ENCODE measurements at places on chromosomes 3 and 15.

DNA sequence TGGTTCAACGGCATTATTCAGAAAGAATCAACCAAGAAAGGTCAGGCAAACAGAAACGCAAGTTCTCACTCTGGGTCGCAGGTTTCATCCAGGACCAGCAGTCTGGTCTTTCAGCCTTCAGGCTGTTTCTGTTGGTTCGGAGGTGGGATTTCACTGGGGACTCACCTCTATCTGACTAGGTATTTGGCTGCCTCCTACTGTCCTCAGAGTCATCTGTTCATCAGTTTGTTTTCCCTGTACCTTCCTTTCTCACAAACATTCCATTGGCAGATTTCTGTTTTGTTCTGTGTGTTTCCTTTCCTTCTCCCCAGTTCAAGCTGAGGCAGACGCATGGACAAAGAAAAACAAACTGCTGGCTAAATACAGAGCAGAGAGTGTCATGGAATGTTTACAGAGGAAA, 1046.6 kb upstream of the CFAP20DC start:
- no peak for DNase-seq

DNA sequence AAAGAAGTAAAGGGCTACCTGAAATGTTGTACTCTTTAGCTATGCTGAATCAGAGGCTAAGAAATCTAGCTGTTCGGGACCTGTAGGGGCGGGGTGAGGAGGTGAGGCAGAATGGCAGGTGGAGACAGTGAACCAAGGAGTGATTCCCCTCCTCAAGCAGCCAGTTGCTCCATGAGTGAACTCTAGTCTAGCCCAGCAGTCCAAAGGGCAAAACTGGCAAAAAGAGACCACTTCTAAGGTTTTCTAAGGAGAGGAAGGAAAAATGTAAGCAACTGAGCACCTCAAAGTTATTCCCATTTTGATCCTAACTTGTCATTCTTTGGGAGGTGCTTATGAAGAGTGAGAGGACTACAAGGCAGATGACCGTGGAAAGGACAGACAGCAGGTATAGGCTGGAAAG, 19.3 kb upstream of the TOPAZ1 start:
- no peak for DNase-seq

DNA sequence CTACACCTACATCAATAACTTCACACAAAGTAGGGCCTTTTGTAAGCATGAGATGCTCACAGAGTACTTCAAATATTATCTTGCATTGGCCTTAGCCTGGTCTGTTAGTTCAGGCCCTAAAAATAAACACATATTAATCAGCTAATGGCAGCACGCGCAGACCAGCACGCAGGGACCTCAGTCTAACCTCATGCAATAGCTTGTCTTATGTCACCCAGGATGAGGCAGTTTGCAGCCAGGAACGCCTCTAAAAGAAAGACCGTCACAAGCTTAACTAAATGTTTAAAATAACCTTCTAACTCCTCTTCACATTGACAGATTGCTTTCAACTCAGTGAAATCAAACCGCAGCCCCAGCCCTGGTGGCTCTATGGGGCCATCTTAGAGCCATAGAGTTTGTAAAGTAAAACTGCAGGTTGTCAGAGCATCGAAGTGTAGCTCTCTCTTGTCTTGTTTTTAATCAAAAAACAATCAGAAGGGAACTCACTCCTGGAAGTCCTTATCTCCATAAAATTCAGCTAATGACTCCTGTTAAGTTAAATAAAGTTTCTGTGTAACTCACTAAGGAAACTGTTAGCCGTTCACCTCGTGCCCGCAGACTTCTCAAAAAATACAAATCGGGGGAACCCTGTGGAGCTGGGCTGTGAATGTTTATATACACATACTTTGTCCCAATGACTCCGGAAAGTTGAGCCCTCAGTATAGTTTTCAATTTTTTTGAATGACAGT, 212.6 kb downstream of the CDIN1 start:
- DNase-seq = no peak

DNA sequence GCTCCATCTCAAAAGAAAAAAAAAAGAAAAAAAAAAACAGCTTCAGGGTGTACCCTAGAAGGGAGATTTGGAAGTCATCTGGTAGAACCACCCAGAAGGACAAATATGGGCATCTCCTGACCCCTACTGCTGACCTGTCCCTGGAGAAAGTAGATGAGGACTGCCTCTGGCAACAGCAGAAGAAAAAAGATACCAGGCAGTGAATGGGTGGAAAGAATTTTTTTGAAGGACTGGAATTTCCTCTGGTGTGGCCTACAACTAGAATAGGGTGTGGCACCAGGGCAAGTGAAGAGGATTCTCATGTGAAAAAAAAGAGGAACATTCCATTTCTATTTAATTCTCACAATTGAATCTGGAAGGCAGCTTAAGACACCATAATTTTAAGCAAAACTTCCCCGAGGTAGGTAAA, 3.1 kb downstream of the ANXA2 start:
- DNase-seq = no peak

GRCh38 chr15:70947351-70948335, 55.0 kb downstream of the LRRC49 start:
- DNase-seq = no peak

DNA sequence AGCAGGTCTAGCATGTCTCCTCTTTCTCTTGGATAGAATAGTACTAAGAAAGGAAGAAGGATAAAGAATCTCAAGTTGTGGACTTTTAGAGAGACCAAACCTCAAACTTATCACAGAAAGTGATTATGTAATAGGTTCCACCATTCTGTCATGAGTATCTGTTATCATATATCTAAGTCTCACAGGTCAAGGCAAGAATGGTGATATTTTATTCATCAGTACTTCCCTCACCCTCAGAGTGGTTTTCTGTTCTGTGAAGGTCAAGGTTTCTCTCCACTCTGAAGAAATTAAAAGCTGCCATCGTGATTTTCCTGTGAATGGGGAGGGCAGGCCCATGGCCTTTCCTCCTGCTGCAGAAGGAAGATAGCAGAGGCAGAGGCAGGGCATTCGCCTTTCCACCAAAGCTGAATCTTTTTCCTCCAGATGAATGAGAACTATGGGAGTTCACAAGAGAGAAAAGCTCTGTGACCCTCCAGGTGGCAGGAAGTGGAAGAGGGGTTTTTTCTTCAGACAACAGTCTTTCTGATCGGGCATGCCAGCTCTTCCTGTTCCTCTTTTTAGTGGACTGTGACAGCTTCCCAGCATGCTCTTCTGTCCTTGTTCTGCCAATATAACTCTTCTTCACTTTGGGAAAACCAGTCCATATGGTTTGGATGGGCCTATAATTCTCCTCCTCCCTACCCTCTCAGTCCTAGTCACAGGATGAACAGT, 37.1 kb upstream of the CCK start:
- DNase-seq = no peak

DNA sequence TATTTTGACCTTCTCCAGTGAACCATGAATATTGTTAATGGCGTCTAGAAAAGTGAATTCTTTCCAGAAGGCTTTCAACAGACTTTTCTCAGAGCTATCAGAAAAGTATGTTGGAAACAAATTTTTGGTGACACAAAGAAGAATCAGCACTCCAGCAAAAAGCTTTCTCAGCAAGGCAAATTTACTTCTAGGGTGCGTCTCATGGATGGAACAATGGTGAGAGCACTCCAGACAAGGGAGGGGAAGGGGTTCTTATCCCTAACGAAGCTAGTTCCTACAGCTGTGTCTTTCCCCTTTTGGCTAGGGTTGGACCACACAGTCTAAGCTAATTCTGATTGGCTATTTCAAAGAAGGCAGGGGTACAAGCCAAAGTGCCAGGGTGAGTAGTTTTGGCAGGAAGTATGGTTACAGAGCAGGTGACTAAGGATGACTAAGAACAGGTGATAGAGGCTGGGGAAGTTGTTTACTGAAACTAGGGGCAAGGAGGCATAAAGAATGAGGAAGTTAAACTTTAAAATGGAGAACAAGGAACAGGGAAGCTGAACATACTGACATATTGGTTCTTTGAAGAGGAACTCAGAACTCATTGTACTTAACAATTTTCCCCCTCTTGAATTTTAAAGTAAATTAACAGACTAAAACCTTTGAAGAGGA, 959.8 kb downstream of the NAALADL2 start:
- no peak for DNase-seq

DNA sequence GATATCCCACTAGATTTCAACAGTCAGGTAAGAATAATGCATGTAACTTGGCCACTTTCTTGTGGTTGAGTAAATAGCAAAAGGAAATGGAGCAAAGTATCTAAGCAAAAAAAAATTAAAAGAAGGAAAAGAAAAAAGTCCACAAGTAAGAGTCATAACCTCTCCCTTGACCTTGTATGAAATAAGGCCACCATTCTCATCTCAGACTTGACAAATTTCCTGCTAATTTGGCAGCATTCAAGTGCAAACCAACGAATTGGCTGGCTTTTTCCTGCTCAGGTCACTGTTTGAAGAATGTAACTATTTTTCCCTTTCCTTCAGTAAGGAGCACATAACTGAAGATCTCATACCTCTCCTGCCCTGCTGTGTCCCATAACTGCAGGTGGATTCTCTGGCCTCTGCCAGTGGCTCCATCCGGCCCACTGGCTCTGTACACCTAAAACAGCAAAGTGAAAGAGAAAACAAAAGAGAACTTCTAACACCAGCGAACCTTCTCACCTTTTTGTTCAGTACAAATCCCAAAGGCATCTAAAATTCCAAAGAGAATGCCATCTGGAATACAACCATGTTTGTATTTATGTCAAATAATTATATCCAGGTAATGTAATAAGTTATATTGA, 33.4 kb upstream of the RSL24D1 start:
- DNase-seq = no peak

- DNase-seq = peak; percentile 26
Measured at GRCh38 chr3:10594915-10595314, 89.5 kb upstream of the ATP2B2 start.

- no peak for DNase-seq
Measured at GRCh38 chr15:26037369-26037768, 174.2 kb upstream of the ATP10A start.

DNA sequence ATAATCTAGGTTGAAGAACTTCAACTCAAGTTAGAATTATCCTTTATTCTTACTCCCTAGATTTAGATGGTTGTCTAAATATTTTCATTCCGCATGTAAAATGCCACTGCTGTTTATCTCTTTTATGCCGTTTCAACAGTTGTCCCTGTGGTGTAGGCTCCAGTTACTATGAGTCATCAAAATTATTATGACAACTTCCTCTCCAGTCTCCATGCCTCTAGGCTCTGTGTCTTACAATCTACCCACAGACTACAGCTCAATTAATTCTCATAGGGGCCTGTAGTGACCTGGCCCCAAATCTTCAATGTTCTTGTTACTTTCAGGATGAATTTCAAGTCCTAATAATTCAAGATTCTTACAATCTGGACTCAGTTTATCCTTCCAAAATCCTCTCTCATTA, 105.8 kb upstream of the UNC13C start:
- DNase-seq = no peak

GRCh38 chr15:55334371-55334770, 15.3 kb downstream of the PIGB start:
- DNase-seq = no peak

DNA sequence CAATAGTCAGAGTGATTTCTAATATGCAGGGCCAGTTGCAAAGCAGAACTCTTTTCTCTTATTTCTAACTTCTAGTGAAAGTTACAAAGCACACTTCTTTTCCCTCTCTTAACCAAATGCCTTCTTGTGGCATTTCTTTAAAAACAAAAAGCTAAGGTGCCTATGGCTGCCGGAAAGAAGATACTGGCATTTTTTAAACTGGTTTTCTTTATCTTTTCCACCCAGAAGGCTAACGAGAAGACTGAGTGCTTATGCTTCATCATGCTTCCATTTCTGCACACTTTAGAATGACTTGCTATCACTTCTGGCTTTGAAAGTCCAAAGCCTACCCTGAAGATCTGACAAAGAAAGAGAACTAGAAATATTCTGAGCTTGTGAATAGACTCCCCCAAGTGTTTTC, 141.3 kb downstream of the P2RY1 start:
- no peak for DNase-seq

GRCh38 chr15:101476756-101477155, 12.8 kb downstream of the PCSK6 start:
- no peak for DNase-seq

DNA sequence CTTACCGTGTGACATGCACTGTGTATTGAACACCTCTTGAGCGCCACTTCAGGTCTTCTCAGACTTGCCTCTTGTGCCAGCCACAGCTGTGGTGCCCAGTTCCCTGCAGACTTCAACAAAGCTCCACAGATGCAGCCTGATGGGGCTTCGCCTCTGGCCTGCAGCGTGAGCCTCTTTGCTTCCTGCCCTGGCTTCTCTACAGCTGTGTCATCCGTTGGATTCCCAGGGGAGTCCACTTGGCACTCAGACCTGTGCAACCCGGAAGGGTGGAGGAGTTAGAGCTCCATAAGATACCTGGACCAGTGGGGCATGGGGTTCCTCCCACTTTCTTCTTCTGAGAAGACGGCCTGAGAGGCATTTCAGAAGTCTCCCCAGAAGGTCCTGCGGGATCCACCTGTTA, 57.7 kb upstream of the BNIP2 start:
- DNase-seq = no peak

- DNase-seq = peak; percentile 86
Measured at GRCh38 chr15:56243163-56244037, at the start of gene RFX7. RFX7 (minus strand) TSS chr15:56243879; CDS start chr15:56243285, 594 bp downstream.

DNA sequence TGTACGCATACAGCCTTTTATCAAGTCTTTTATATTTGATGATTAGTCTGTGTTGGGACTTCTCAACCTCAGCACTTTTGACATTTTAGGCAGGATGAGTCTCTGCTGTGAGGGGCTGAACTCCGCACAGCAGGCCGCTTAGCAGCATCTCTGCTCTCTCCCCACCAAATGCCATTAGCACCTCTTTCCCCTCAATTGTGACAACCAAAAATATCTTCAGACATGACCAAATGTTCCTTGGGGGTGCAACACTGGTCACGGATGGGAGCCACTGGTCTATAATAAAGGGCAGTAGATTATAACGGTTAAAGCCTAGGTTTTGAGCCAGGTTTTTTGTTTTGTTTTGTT, 109.7 kb upstream of the LRIG1 start:
- no peak for DNase-seq

DNA sequence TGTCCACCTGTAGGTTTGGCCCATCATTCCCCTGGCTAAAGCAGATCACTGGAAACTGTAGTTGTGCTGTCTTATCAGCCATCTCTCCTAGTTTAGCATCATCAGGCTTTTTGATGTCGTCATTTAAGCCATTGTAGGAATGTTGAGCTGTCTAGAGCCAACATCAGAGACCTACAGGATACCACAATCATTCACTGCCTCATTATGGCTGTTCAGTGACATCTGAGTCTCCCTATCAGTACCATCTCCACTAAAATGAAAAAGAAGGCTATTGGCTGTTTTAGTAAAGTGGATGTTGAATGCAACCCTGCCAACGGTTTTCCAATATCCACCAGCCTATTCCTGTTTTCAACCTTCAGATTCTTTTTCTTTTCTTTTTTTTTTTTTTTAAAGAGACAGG, 29.2 kb downstream of the RLBP1 start:
- DNase-seq = no peak

- DNase-seq = no peak
Measured at GRCh38 chr15:88419830-88420229, 47.4 kb downstream of the MRPL46 start.

DNA sequence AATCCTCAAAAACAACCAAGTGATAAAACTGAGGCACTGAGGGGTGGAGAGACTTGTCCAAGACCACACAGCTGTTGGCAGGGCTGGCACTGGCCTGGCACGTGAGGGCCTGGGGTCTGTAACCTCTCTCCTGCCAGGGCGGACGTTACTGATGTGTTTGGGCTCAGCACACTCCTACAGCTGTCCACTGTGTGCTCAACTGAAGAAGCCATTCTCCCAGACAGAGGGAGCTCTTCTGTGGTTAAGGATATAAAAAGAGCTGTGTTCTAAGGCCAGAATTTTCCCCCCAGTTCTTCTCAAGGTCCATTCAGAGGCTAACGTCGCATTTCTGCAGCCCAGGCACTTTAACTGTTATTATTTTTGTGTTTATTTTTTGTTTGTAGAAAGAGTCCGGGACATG, 429.0 kb upstream of the ATP11B start:
- DNase-seq = no peak

Data from activated naive CD4-positive, alpha-beta T cell treated with anti-CD3 and anti-CD28 coated beads, Interleukin-2, amount 50 U/mL, for 16 hours (primary cell).